Activated T-helper 1 cell treated with anti-CD3 and anti-CD28 coated beads, Interleukin-12 subunit alpha, Interleukin-12 subunit beta, Interleukin-2, Interleukin-4 antibody, amounts not matched to agents 30 ng/mL and 10 ng/mL and 1 ng/mL, durations not matched to agents 14 hours and 24 hours and 36 hours (primary cell): ENCODE measurements at places on chromosomes 11 and 22. TPM values are rescaled to one million over a fixed set of nuclear protein-coding genes. Genes with fewer than 3 reads are reported as not detected.

Gene MCHR1
- total RNA-seq, result not detected in 2 replicates

Gene CCDC87
- total RNA-seq, result 0.29 and 0.37 TPM in 2 replicates

Gene SMIM35
- total RNA-seq, result 0.10 and 0.16 TPM in 2 replicates

Gene OR8B12
- total RNA-seq, result not detected in 2 replicates

Gene FXYD6
- not detected in 2 replicates for total RNA-seq

Gene OR6T1
- not detected in 2 replicates for total RNA-seq

DNA sequence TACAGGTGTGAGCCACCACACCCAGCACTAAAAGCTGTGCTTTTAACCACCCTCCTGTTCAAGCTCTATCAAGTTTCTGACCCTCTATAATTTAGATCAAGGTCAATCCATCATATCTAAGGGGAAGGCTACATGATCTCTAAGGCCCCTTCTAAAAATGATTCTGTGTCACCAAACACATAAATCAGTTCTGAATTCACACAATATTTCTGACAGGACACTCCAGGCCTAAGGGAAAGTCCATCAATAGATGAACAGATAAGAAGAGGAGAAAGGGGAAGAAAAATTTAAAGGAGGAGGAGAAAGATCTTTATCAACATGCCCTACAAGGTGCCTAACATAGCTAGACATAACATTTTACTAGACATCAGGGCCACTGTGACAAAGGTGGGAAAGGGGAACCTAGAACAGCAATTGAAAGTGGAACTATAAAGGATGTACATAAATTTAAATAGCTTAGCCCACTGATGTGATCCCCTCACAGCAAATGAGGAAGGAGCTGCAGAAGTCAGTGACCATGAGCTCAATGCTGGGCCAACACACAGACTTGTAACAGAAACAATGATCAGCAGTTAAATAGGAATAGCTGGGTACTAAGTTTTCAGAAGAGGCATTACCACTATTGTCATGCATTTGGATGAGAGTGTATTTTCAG lies 4.7 kb downstream of the PRCP start:
- DNase-seq, result no peak

DNA sequence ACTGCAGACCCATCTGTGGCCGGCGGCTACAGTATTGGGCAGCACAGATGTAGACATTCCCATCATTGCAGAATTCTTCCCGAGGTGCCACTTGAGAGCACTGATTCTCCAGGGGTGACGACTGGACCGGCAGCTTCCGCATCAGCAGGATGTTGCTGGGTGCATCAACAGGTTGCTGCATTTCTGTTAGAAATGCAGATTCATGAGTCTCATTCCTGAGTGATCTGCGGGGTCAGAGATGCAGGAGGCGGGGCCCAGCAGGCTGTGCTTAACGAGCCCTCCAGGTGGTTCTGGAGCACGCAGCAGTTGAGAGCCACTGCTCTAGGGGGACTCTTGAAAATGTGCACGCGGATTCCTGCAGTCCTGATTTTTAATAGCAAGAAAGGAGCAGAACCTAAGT lies 321.8 kb downstream of the TBC1D22A start:
- no peak for DNase-seq

DNA sequence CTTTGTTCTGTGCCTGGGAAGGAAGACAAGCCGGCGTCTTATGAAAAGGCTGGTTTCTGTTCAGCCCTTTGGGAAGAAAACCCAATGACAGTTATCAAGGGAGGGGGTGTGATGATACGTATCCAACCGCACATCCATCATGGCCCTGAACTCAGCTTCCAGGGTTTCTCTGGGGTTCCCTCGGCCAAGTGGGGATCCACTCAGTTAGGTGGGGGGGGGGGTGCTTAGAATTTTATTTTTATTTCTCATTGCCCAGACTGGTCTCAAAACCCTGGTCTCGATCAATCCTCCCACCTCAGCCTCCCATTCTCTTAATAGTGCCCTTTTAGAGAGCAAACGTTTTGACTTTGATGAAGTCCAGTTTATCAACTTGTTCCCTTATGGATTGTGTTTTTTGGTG lies 25.7 kb downstream of the KCNQ1 start:
- no peak for DNase-seq

DNA sequence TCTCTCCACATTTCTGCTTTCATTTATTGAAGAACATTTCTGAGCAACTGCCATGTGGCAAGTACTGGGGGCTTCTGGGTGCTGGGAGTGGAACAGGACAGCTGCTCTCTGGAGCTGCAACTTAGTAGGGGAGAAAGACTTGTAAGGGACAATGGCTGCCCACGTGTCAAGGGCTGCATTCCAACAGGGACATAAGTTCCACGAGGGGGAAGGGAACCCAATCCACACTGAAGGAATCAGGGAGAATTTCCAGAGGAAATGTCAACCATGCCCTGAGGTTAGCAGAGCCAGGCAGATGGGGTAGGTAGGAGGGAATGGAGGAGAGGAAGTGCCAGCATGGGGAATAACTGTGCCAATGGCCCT lies 1.7 kb downstream of the MAPK8IP2 start:
- no peak for DNase-seq

GRCh38 chr22:19663286-19663815 lies 51.0 kb upstream of the SEPTIN5 start:
- no peak for DNase-seq

DNA sequence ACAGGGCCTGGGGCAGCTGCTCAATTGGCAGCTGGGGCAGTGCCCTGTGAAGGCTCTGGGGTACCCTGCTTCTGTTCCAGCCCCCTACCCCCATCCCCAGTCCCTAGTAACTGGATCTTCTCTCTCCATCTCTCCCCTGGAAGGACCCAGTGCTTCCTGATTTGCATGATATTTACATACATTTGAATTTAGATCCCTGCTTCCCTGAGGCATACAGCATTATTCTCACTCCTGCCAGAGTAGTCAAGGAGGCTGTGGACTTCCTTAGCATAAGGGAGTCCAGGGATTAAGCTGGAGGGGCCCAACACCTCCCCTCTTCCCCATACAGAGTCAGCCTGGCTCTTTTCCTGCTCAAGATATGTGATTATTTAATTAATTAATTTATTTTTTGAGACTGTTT lies 24.7 kb downstream of the TEF start:
- DNase-seq, result no peak

GRCh38 chr22:20867179-20868024 lies 8.6 kb downstream of the SNAP29 start:
- DNase-seq, result no peak

- DNase-seq, result no peak
Observed at GRCh38 chr22:34105461-34106062, 185.3 kb upstream of the LARGE1 start.
